Eye (tissue), 1 donor: ENCODE measurements at places on chromosomes 7 and 10.

- DNase-seq = no peak
Observed at GRCh38 chr10:3172081-3172445, 519 bp downstream of the PITRM1 start.

DNA sequence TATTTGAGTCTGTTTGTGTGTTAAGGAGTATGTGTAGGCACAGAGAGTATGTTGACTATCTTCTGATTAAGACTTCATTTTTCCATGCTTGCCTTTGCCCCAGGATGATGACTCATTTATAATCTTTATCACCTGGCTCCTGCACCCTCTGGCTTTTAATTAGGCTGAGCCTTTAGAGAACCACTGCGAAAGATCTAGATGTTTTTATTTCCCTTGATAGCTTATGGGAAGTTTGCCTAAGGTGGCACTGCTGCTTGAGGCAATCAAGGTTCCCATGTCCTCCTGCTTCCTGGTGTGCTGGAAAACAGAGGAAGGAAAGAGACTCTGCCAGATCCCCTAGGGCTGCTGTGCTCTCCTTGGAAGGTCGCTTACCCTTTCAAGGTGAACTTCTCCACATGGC is 114.6 kb downstream of the ARL4A start:
- DNase-seq = no peak

DNA sequence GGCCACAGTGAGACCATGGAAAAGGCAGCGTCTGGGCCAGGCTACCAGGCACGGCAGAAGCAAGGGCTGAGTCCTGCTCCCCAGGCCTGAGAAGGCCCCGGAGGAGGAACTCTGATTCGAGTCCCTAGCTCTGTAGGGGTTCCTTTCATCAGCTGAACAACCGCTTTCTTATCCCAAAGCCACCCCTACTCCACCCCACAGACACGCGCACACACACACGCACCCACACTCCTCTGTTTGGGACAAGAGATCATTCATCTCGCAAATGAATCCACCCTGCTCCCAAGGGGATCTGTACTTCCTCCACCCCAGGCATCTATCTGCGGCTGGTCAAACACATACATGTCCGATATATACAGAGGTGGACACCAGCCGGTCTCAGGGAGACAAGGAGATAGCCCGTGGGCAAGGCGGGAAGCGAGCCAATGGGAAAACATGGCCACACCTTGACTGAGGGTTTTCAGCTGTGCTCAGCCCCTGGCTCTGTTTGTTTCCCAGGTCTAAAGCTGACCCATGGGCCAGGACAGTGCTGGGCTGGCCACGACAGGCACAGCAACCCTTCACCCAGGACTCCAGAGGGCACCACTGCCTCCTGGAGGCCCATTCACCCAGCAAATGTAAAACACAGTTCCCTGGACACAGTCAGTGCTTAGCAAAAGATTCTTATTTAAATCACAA is 7.3 kb downstream of the ZCCHC24 start:
- no peak for DNase-seq

- no peak for DNase-seq
Observed at GRCh38 chr10:27998954-27999275, at the start of gene ODAD2. Gene ODAD2, minus strand, starts transcription at chr10:27999079. Its CDS starts 3,937 bp downstream, at chr10:27995142.

GRCh38 chr7:17301471-17302456 is 3.3 kb downstream of the AHR start:
- DNase-seq = peak; percentile 78

- DNase-seq = no peak
Observed at GRCh38 chr7:45153233-45153632, 4.4 kb upstream of the RAMP3 start.

- peak; percentile 68 for DNase-seq
Observed at GRCh38 chr10:113576852-113577251, 24.0 kb downstream of the HABP2 start.

GRCh38 chr10:29691564-29692072 is 56.8 kb upstream of the SVIL start:
- DNase-seq = peak; percentile 27

GRCh38 chr10:69515699-69516259 is 57.4 kb downstream of the NEUROG3 start:
- peak; percentile 84 for DNase-seq

DNA sequence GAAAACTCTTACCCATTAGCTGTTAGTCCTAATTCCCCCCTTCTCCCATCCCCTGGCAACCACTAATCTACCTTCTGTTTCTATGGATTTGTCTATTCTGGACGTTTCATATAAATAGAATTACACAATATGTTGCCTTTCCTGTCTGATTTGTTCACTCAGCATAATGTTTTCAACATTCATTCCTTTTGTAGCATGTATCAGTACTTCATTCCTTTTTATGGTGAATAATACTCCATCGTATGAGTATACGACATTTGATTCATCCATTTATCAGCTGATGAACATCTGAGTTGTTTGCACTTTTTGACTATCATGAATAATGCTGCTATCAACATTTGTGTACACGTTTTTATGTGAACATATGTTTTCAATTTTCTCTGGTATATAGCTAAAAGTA is 4.4 kb upstream of the FRAT1 start:
- no peak for DNase-seq

DNA sequence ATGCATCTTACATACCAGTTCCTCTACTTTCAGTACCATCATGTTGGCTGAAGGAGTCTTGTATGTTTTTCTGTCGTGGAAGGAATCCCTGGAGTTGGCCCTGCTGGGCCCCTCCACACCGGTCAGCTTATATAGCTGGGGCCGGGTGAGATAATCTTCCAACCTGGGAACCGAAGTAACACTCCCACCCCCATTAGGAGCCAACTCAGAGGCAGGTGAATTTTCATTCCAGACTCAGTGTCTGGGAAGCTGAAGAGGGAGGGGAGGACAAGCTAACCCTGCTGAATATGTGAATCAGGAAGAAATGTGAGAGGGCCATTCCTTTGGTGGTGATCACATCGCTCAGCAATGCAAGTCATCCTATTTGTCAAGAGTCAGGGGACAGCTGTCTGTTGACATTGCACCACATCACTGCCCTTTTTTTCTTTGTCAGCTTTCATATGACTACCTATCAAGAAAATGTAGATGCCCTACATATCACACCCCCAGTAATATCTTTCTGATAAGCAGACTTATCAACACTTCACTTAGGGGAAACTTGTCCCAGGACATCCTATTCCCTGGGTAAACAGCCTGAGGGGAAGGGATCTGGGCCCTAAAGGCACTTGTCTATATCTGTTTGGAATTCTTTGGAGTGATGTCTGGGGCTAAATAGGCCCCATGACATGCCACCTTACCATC is at the start of gene ANKRD1:
TSS of gene ANKRD1 (minus strand) at position 102 of the 681 bp plus-strand sequence. CDS start at position 42, 60 bp downstream.
- peak; percentile 58 for DNase-seq

DNA sequence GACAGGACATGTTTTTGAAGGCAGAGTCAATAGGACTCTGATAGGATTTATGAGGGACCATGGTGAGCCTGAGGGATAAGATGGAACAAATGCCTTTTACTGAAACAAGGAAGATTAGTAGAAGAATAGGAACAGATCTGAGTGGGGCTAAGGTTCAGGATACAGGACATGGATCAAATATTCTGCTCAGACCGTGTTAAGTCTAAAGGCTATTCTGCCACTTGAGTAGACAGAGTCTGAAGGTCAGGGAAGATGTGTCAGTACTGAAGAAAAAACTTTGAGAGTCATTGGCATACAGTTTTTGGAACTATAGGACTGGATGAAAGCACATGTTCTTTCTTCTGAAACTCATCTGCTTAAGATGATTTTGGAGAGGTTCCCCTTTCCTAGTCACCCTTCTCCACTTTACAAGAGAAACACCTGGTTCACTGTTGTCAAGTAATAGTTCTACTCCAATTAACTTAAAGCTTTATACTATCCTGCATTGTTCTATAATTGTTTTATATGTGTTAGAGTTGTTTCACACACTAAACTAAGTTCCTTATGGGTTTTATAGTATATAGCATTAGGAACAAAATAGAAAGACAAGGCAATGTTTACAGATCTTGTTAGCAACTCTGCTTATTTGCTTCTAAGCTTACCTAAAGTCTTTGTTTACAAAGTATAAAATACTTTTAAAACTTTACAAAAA is 43.4 kb downstream of the WASL start:
- DNase-seq = no peak

- no peak for DNase-seq
Observed at GRCh38 chr10:89503151-89503550, 32.2 kb downstream of the SLC16A12 start.

- no peak for DNase-seq
Observed at GRCh38 chr10:132459301-132460003, 62.5 kb downstream of the PWWP2B start.

DNA sequence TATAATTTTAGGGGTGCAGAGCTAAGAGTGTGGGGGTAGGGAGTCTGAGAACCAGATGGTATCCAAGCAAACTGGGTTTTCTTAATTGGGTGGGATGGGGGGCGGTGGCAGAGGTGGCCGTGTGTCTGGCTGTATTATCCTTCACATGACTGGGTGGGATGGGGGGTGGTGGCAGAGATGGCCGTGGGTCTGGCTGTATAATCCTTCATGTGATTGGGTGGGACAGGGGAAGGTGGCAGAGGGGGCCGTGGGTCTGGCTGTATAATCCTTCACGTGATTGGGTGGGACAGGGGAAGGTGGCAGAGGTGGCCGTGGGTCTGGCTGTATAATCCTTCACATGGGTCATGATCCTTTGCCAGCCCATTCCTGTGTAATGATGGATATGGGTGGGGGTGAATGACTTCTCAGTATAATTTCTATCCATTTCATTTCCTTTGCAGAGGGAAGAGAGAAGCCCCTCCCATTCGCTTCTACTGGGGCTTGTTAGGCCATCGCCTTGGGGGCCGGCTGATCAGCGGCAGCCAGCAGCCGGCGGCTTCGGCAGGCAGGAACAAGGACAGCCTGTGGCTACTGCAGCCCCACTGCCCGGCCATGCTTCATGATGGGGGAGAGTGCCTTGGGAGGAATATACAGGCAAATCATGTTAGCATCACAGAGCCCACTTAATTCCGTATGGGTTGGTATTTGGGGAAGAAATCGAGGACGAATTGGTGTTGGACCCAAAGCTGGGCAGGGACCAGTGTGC is 179.6 kb upstream of the MKI67 start:
- no peak for DNase-seq

GRCh38 chr7:425794-426188 is 93.9 kb downstream of the PDGFA start:
- no peak for DNase-seq

DNA sequence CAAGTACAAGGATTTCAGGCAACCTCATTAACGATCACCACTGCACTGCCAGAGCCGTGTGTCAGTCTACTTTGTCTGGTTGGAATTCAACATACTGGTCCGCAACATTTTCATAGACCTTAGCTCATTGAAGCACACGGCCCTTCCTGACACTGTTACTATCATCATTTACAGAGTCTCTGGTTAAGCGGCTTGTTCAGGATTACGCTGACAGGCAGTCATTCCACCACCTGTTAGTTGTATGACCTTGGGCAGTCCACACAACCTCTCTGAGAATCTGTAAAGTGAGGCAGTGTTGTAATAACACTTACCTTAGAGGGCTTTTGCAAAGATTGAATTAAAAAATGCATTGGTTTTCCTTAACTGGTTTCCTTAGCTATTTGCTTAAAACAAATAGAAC is 112.6 kb downstream of the AOAH start:
- DNase-seq = peak; percentile 15

DNA sequence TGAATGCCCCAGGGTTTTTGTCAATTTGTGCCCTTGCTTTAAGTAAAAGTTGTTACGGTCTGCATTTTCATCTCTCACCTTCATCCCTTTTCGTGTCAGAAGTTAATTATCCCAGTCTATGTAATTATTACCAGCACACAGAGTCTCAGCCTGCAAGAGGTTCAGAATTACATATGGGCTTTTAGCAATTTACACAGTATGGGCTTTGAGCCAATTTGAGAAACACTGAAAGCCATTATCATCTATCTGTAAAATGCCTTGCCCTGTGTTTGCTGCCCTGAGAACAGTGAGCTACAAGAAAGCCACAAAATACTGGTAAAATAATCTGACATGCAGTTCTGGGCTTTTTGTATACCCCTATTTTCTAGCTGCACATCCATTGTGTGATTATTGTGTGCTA is 125.6 kb upstream of the STEAP4 start:
- peak; percentile 18 for DNase-seq

GRCh38 chr10:44347609-44348400 is 37.1 kb downstream of the CXCL12 start:
- DNase-seq = no peak

DNA sequence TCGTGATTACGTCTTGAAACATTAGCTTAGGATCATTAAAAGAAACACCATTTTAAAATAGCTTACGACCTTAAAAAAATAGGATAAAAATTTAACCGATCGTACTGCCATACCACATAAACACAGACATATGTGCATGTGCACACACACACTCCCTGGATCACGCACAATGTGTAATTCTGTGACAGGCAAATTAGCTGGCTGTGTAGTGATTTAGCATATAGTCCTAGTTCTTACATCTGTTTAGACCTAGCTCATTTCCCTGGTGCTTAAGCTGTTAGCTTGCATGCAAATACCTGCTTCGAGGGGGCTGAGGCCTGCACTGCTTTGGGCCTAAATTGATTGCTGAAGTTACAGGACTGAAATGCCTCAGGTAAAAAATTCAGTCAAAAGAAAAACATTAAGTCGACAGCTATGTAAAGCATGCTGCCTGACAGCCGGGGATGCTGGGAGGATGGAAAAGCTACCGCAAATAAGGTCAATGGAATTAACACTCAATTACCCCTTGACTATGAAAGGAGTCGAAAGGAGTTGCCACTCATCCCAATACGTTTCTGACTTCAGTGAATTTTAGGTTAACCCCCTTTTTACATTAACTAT is 267.1 kb upstream of the FZD8 start:
- DNase-seq = peak; percentile 60

- DNase-seq = no peak
Observed at GRCh38 chr7:22872096-22872807, 49.6 kb upstream of the TOMM7 start.

- DNase-seq = no peak
Observed at GRCh38 chr7:101782896-101783295, 34.5 kb upstream of the CUX1 start.

DNA sequence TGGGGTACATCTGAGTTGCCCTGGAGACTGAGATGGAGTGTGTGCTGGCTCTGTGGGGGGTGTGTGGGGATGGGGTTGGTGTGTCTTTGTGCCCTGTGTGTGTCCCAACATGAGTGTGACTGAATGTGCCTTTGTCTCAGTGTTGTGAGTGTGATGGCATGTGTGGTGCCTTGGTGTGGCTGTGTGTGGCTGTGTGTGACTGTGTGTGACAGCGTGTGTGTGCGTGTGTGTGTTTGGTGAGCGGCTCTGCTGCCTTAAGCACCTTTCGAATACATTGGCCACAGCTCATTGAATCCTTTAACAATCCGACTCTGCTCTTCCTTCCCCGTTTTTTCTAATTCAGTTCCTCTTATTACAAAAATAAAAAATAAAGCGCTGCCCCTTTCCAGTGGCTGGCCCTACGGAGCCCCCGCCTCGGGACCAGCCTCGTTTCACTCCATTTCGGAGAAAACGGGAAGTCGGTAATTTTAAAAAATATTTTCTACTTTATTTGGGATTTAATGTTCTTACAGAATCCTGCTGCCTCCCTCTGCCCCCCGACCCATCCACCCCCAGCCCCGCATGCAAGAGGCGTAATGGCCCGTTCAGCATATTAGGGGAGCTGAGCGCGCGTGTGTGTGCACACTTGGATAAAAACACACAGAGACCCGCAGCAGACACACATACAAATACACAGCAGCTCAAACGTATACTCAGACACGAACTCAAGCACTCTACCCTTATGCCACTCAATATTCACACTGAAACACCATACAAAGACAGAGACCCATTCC is 35.5 kb downstream of the HIF1AN start:
- no peak for DNase-seq
